Thoracic aorta (tissue), 2 donors: ENCODE measurements at places on chromosomes 12 and 14. TPM values are rescaled to one million over a fixed set of nuclear protein-coding genes. Genes with fewer than 3 reads are reported as not detected.
A peak's percentile ranks its signal among the peaks of the same experiment; 100 is the strongest.

DNA sequence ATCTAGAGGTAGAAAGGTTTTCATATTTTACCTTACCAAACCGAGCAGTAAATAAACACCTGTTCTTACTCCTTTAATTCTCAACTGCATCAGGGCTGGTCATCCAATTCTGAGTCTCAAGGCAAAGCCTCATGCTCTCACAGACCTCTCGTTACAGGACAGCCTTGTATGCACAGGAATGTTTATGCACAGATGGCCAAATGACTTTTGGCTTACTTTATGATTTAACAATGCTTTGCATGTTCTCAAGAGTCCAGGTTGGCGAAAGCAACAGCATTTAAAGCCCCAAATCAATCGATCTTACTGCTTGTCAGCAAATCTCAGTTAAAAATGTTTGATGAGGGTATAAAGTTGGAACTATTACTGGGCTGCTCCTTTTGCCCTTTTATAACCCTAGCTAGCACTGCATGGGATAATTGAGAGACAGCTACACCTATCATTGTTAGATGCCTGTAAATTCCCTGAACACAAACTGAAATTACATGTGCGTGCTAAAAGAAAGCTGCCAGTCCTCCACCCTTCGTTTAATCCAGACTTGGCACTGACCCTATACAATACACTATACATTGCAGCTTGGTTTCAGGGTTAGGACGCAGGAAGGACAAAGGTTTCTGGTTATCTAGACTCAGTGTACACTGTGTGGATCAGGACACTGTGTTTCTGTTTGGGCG is 63.6 kb downstream of the TMCC3 start:
- DNase-seq, result no peak

GRCh38 chr14:61033855-61034254 is 52.8 kb downstream of the SLC38A6 start:
- no peak for DNase-seq

DNA sequence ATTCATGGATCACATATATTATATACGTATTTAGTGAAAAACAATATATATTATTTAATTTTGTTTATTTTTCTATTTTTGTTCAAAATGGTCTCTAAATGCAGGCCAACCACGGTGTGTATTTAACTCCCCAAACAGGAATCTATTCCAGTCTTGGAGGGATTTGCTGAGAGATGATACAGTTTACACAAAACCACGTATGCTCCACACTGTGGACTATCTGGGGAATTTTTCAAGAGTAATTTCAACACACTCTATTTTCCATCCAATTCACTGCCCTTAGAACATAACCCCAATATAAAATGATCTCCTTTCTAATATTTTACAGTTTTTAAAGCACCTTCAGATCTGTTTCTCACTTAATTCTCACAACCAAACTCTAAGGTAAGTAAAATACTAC is 15.3 kb downstream of the EML1 start:
- DNase-seq, result no peak

GRCh38 chr14:39432179-39432618 is at the start of gene FBXO33:
Gene FBXO33 (minus strand): TSS chr14:39432433. CDS start chr14:39432162, 271 bp downstream.
- peak; percentile 85 for DNase-seq

DNA sequence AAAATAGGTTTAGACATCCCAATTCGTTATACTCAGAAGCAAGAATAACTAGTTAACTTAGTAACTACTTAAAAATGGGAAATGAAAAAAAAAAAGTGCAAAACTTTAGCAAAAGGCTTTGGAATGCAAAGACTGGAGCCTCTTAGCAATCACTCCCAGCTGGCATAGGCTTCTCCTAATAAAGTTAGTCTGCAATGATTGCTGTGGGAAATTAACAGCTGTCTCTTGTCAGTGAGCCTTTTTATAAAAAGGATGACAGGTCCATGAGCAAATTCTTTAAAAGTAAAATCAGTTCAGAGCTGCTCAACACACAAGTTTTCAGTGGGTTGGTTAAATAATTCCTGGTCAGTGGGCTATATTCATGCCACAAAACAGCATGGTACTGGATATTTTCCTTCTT is 7.4 kb upstream of the SYCP3 start:
- no peak for DNase-seq

- no peak for DNase-seq
These were observed 394.6 kb downstream of the AEBP2 start for GRCh38 chr12:19833775-19834501.

GRCh38 chr14:104109731-104110361 is 24.3 kb downstream of the ASPG start:
- DNase-seq, result no peak

GRCh38 chr12:86950444-86950843 is 694.3 kb upstream of the MGAT4C start:
- no peak for DNase-seq

- no peak for DNase-seq
These were observed 94.9 kb downstream of the OSBPL8 start for GRCh38 chr12:76464631-76465166.

GRCh38 chr14:76280221-76280620 is 95.7 kb upstream of the ESRRB start:
- no peak for DNase-seq

DNA sequence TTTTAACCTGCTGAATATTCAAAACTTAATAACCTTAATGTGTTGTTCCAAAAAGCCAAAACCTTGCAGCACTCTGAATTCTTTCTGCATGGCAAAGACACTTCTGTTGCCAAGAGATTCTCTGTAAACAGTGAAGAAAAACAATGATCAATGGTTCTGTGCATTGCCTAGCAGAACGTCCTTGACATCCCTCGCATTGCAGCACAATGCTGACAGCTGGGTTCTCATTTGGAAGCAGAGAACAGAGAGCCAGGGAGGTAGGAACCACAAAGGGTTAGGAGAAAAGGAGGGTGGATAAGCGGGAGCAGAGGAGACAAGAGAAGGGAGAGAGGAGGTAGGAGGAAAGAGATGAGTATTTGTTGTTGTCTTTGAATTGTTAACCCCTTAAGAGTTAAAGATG is 501.1 kb downstream of the NAV3 start:
- no peak for DNase-seq

- DNase-seq, result no peak
These were observed 334.4 kb downstream of the EMP1 start for GRCh38 chr12:13530966-13531365.

- DNase-seq, result no peak
These were observed 42.9 kb upstream of the KRAS start for GRCh38 chr12:25293653-25294052.

- DNase-seq, result no peak
These were observed 21.5 kb upstream of the PTPRQ start for GRCh38 chr12:80422550-80422949.

DNA sequence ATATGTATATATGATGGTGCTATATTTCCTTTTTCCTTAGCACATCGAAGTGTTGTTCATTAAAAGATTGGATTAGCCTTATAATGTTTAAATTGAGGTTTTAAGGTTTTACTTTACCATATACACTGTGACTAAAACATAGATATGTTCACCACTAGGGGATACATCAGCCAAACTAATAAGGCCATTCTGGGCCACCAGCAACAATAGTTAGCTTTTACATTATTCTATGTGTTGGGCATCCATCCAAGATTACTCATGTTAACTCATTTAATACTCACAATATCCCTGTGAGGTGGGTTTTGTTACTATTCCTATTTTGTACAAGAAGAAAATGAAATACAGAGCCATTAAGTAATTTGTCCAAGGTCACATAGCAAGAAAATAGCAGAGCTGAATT is 202.6 kb upstream of the AVPR1A start:
- no peak for DNase-seq

DNA sequence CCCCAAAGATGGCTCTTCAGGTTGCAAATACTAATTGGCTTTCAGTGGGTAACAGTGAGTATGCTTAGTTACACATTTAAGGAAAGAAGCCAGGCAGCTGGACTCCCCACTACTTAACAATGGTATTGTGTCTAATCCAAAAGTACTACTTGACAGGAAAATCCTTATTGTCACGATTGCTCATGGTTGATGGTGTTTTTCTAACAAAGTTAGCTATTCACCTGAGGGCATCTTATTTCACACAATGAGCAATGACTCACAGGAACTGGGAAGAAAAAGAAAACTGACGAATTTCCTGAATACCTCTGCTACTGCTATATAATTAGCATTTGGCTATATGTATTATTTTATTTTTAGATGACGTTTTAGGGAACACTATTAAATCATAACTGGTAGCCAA is 33.4 kb upstream of the ALG10 start:
- no peak for DNase-seq

DNA sequence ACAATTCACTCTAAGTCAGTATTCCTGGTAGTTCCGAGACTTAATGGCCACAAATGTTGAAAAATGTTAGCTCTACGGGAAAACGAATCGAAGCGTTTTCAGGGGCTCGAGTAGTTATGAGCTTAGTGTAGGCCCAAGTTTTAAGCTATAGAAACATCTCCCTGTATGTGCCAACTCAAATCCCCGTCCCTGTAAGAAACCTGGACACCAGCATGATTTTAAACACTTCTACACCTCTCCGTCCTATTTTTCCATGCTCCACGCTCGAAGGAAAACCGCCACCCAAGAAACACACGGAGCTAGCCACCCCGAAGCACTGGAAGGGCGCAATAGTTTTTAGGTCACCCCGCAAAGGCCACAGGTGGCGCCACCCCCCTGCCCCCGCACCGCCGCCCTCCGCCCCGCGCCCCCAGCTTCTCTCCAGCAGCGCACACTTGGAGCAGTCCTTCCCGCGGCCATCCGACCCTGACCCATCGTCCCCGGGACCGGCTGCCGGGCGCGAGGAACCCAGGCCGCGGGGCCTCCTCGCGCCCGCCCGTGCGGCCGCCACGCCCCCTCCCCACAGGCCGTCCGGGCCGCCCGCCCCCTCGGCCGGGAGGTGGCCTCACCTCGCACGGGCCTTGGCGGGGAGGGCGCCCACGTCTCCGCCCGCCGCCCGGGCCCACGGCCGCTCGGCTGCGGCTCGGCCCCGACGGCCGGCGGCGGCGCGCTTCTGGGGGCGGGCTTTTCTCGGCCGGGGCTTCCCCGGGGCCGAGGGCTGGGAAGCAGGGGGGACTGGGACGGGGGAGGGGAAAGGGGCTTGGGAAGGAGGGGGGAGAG is 522 bp downstream of the R3HDM2 start:
- DNase-seq, result no peak

DNA sequence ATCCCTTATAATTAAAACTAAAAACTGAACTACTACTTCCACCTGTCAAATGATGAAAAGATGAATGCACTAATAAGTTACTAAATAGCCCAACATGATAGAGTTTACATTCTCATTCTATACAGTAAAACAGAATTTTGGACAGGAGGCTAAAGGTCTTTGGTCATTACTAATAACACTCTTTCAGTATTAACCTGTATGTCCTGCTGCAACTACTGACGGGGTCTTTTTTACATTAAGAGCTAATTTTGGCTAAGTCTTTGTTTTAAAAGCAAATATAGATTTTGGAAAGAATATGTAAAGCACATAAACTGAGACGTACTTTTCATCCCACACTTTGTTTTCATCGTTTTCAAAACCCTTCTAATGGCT is 175.4 kb upstream of the CDKN3 start:
- DNase-seq, result no peak

DNA sequence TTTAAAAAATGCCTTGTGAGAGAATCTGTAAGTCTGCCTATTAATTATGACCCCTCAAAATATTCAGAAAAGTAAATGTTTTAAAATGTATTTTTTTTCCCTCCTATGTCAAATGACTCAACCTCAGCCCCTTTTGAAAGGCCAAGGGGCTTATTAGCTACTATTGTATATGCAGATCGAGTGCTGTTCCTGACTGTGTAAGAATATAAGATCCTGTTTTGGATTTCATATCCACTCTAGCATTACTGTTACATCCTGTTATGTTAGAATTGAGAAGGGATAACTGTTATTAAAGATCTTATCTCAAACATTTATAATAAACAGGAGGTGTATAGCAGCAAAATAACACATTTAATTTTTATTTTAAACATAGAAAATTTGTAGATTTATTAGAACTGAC is 46.6 kb upstream of the TPH2 start:
- no peak for DNase-seq

DNA sequence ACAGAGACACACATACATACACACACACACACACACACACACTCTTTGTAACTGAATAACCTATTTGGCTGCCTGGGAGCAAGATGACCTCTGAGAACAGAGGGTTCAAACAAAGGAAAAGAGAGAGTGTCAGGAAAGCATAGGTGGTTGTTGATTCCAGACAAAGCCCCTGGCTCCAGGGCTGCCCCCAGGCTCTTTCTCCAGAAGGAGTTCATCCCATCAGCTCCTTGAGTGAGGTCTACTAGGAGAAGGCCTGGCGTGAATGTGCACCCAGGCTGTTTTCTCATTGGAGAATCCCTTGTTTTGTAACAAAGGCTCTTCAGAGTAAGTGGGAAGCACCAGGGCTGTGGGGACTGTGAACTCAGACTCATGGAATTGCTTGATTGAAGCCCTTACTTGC is 151.9 kb downstream of the EMP1 start:
- no peak for DNase-seq

DNA sequence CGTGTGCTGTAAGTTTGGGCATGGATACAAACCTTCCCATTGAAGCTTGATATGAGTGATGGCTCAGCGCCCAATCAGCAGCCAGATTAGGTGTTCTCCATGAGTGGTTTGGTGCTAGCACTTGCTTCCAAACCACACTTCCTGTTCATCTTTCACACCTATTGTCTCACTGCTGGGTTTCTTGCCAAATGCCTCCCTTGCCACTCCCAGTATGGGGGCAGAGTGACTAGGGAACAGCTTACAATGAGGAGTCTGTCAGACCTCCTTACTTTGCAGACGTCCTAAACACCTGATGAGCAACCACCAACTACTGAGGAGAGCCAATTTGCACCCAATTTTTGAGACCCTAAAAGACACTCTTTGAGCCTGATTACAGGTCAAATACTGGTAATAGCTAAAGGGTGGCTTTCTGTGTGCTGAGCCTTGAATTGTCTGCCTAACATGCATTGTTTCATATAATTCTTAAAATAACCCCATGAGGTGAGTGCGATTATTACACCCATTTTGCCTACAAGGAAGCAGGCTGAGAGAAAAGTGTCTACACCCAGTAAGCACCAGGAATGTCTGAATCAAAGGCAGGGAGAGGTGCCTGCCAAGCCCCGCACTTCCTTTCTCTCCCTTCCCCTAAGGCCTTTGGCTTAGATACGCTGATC is 48.4 kb upstream of the FOS start:
- DNase-seq, result no peak

The PRPH gene
- not detected for total RNA-seq

The GALNT16 gene
- total RNA-seq, result 15.8 TPM

The TPCN1 gene
- total RNA-seq, result 84.1 TPM

The CLEC4C gene
- total RNA-seq, result not detected

The AMIGO2 gene
- 10.9 TPM for total RNA-seq
